ENCODE measurements at places on chromosomes 7 and 10. TPM values are rescaled to one million over a fixed set of nuclear protein-coding genes. Genes with fewer than 3 reads are reported as not detected.

GRCh38 chr10:104328646-104328895 is 9.7 kb downstream of the ITPRIP start:
- peaks cover 23% of the 10 kb centered on the region for H3K36me3 ChIP-seq
- peaks cover 84% of the 10 kb centered on the region for H3K4me1 ChIP-seq
- H3K27me3 ChIP-seq = no peaks in the 10 kb centered on the region
- no peak for DNase-seq

DNA sequence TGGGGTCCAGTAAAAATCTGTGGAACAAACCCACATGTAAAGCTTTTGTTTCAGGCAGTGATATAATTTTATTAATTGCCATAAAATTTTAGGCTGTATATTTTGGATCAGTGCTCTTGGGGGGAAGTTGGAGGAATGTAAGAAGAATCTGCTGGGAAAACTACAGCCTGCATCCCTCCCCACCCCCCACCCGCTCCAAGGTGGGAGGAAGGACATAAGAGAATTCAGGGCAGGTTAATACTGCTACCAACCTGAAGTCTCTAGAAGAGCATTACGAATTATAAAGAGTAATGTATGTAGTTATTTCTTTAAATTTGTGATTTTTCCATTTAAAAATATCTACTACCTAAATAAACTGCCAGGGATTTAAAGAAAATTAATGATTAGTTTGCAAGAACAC is 47.2 kb upstream of the GPR37 start:
- H3K27ac ChIP-seq = no peak overlapping the region
- H3K27me3 ChIP-seq = peaks cover 17% of the 10 kb centered on the region
- DNase-seq = no peak
- H3K36me3 ChIP-seq = no peaks in the 10 kb centered on the region
- no peaks in the 10 kb centered on the region for H3K4me1 ChIP-seq

DNA sequence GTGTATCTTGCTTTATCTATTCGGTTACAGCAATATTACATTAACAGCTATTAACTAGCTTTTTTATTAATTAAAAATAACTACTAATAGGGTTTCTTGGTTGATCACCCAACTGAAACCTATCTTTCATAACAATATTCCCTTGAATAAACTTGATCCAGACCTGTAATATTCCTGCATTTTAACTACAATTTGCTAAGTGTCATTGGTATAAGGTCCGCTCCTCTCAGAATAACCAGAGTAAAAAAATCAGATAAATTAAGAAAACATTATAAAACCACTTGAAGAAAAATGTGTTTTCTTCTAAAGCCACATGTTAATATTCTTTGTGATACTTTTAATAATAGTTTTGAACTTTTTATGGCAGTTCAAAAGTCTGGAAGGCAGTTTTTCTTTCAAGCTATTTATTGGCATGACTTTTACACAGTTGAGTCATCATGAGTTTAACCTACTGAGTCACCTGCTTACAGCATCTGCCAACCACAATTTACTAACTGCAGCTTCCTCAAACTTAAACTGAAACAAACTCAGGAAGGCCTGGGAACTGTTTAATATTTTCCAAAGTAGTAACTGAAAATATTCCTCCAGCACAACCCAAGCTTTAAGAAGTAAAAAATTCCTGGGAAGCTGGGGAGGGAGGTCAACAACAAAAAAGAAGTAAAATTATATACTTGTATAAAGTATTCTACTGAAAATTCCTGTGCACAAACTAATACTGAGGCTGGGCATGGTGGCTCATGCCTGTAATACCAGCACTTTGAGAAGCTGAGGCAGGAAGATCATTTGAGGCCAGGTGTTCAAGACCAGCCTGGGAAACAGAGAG is 103.2 kb downstream of the NRBF2 start:
- H3K36me3 ChIP-seq = peaks cover 18% of the 10 kb centered on the region
- H3K27ac ChIP-seq = peak overlapping the region; percentile 64
- DNase-seq = no peak
- peaks cover 39% of the 10 kb centered on the region for H3K4me1 ChIP-seq
- peak overlapping the region; percentile 56 for H3K4me3 ChIP-seq

DNA sequence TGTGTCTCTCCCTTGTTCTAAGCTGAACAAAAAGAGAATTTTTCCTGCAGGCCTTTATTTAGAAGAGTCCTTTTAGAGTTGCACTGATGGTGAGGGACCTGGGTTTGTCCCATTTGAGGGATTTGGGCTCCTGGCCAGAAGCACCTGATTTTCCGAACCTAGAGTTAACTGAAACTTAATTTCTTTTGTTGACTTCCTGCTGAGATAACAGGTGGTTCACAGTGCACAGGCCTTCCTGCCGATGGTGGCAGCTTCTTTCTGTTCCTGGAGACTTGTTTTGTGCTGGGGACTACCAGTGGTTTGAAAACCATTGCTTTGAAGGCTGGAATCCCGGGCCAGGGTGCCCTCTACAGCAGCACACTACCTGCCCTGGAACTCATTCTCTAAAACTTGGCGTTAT is 99.2 kb downstream of the SUGCT start:
- DNase-seq = no peak
- peak overlapping the region; percentile 64 for H3K27ac ChIP-seq
- H3K36me3 ChIP-seq = no peaks in the 10 kb centered on the region
- H3K27me3 ChIP-seq = no peaks in the 10 kb centered on the region
- H3K4me1 ChIP-seq = peaks cover 15% of the 10 kb centered on the region

GRCh38 chr7:97307521-97308108 is 190.1 kb downstream of the SDHAF3 start:
- no peak overlapping the region for H3K4me3 ChIP-seq
- H3K4me1 ChIP-seq = no peaks in the 10 kb centered on the region
- H3K27ac ChIP-seq = no peak overlapping the region
- no peaks in the 10 kb centered on the region for H3K36me3 ChIP-seq

GNAI1 gene
- 0.17 TPM for total RNA-seq

- no peak overlapping the region for H3K27ac ChIP-seq
- no peaks in the 10 kb centered on the region for H3K27me3 ChIP-seq
- no peaks in the 10 kb centered on the region for H3K36me3 ChIP-seq
- DNase-seq = no peak
- H3K4me1 ChIP-seq = no peaks in the 10 kb centered on the region
Observed at GRCh38 chr10:421170-421569, 268.3 kb downstream of the DIP2C start.

GRCh38 chr7:32560075-32560474 is 64.8 kb downstream of the AVL9 start:
- no peak for DNase-seq
- H3K27me3 ChIP-seq = no peaks in the 10 kb centered on the region
- H3K4me1 ChIP-seq = peaks cover 4% of the 10 kb centered on the region
- H3K36me3 ChIP-seq = peaks cover 12% of the 10 kb centered on the region

- H3K27me3 ChIP-seq = peaks cover 21% of the 10 kb centered on the region
- H3K4me3 ChIP-seq = peak overlapping the region; percentile 75
- H3K4me1 ChIP-seq = peaks cover 13% of the 10 kb centered on the region
- H3K27ac ChIP-seq = no peak overlapping the region
- no peaks in the 10 kb centered on the region for H3K36me3 ChIP-seq
Observed at GRCh38 chr7:29090151-29090805, 56.1 kb downstream of the CPVL start.

- H3K4me1 ChIP-seq = no peaks in the 10 kb centered on the region
- no peak for DNase-seq
- no peak overlapping the region for H3K27ac ChIP-seq
- no peak overlapping the region for H3K4me3 ChIP-seq
- H3K27me3 ChIP-seq = no peaks in the 10 kb centered on the region
Observed at GRCh38 chr10:94125856-94126255, 132.1 kb downstream of the PLCE1 start.

ASZ1 gene
- total RNA-seq = not detected

HYCC1 gene
- total RNA-seq = 49.7 TPM

GRCh38 chr7:142784716-142785115 is 13.9 kb downstream of the PRSS2 start:
- H3K4me3 ChIP-seq = peak overlapping the region; percentile 78
- peaks cover 23% of the 10 kb centered on the region for H3K36me3 ChIP-seq
- H3K4me1 ChIP-seq = peaks cover 8% of the 10 kb centered on the region
- peak overlapping the region; percentile 91 for H3K27ac ChIP-seq

ANXA7 gene
- 88.9 TPM for total RNA-seq

DNA sequence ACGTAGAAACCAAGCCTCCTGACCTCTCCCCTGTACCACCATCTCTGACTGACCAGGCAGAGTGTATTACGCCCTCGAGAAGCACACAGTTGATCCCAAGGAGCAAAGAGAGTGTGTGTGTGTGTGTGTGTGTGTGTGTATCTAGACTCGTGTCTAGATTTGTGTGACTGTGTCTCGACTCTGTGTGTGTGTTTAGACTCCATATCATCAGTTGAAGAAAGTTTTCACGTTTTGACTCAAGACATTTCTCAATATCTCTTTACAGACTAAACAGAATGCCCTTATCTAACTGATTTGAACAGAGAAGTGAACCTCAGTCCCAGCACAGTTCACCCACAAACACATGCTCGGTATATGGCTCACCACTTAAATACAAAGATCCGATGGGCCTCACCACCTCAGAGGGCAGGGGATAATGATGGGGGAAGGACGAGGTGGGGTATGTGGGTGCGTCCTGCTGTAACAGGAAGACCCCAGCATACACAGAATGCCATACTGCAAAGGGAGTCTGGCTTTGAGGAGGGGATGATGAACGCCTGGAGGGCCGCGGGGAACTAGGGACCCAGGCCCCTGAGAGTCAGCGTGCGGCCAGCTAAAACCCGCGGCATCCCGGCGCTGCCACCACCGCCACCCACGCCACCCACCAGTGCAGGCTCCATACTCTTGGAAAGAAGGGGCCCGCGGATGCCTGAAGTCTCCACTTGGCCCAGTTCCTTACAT is 780 bp downstream of the ALDH18A1 start:
- H3K4me3 ChIP-seq = peak overlapping the region; percentile 100
- peaks cover 23% of the 10 kb centered on the region for H3K4me1 ChIP-seq
- no peaks in the 10 kb centered on the region for H3K27me3 ChIP-seq
- H3K36me3 ChIP-seq = peaks cover 34% of the 10 kb centered on the region
- DNase-seq = no peak

LRRC18 gene
- total RNA-seq = 0.25 TPM

DNA sequence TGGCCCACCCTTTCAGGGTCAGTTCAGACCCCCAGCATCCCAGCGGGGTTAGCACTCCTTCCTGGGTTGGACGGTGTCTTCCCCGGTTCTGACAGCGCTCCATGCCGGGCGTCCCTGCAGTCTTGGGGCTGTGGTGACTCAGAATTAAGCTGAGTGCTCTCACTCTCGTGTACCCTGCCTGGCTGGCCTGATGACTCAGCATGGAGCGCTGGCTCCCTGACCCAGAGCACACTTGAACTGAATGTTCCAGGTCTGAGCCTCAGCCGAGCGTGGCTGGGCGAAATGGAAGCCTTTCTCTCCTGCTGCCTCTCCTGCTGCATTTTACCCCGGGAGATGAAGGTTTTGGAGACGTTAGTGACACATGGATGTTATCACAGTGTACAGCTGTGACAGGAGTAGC is 7.1 kb downstream of the BAG3 start:
- H3K4me3 ChIP-seq = no peak overlapping the region
- no peak overlapping the region for H3K27ac ChIP-seq
- no peak for DNase-seq
- peaks cover 29% of the 10 kb centered on the region for H3K4me1 ChIP-seq
- H3K36me3 ChIP-seq = peaks cover 2% of the 10 kb centered on the region

KCNIP2 gene
- total RNA-seq = 3.1 TPM

NKX2-3 gene
- total RNA-seq = not detected

DNA sequence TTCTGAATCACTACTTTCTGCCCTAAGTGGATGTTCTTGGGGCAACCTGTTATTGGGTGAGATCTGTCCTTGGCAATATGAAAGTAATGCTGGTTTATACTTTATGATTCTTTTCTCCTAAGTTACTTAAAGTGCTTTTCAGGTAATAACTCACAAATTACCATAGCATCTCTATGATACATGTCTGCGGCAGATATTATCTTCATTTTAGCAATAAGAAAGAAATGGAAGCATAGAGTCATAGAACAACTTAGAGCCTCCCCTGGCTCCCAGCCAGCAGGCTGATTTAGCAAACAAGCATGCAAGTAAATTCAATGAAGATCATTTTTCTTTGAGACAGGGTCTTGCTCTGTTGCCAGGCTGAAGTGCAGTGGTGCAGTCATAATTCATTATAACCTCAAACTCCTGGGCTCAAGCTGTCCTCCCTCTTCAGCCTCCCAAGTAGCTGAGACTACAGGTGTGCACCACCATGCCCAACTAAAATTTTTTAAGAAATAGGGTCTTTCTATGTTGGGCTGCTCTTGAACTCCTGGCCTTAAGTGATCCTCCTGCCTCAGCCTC is 38.1 kb upstream of the GRM8 start:
- no peak overlapping the region for H3K4me3 ChIP-seq
- no peaks in the 10 kb centered on the region for H3K4me1 ChIP-seq
- no peaks in the 10 kb centered on the region for H3K36me3 ChIP-seq
- H3K27me3 ChIP-seq = peaks cover 20% of the 10 kb centered on the region
- DNase-seq = no peak

- DNase-seq = no peak
- H3K4me3 ChIP-seq = no peak overlapping the region
- H3K4me1 ChIP-seq = peaks cover 2% of the 10 kb centered on the region
- peaks cover 14% of the 10 kb centered on the region for H3K27me3 ChIP-seq
- no peak overlapping the region for H3K27ac ChIP-seq
Observed at GRCh38 chr10:69960988-69961880, 91.4 kb upstream of the MACROH2A2 start.

GRCh38 chr7:42672339-42672999 is 239.4 kb downstream of the C7orf25 start:
- H3K36me3 ChIP-seq = no peaks in the 10 kb centered on the region
- H3K4me3 ChIP-seq = no peak overlapping the region
- DNase-seq = no peak
- no peaks in the 10 kb centered on the region for H3K4me1 ChIP-seq
- no peak overlapping the region for H3K27ac ChIP-seq

GRCh38 chr7:17485368-17485767 is 186.9 kb downstream of the AHR start:
- H3K36me3 ChIP-seq = peaks cover 3% of the 10 kb centered on the region
- no peaks in the 10 kb centered on the region for H3K27me3 ChIP-seq
- no peak overlapping the region for H3K27ac ChIP-seq
- DNase-seq = no peak

DNA sequence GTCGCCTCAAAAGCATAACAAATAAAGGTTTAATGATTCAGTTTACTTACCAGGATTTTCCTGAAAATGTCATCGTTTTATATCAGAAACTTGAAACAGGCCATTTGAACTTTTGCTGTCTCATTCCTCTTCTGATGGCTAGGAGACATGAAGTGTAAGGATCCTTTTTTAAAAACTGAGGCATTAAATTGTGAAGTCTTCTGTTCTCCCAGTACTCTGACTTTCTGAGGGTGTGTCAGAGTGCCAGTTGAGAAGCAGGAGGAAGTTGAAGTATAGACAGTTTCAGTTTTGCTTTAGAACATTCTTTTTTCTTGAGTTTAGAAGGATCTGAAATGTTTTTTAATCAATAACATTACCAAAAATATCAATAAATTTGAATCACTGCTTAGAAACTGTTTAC is at the start of gene SAMD9L:
TSS of gene SAMD9L (minus strand) at position 242 of the 400 bp plus-strand sequence. CDS start 12,414 bp downstream, outside the sequence.
- H3K4me3 ChIP-seq = peak within 1 kb of the TSS; percentile 97
- DNase-seq = no peak
- H3K27me3 ChIP-seq = no peaks in the 10 kb centered on the region
- peaks cover 41% of the 10 kb centered on the region for H3K4me1 ChIP-seq
- H3K27ac ChIP-seq = peak within 1 kb of the TSS; percentile 97

DNA sequence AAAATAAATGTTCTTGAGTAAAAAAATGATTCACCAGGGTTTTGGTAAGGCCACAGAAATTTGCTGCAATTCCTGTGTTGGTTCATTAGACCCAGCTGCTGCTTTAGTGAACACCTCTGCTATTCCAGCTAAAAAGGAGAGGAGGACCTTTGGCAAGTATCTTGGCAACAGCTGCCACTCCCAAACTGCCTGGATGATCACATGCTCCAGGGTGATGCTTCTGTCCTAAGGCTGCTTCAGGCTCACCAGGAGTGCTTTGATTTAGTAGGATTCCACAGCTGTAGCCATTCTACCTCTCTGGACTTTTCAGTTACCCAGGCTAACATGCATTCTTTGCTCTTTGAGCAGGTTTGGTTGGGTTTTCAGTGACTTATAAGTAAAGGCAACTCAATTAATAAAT is 82.6 kb upstream of the NPVF start:
- H3K27me3 ChIP-seq = peaks cover 3% of the 10 kb centered on the region
- H3K27ac ChIP-seq = no peak overlapping the region
- no peak overlapping the region for H3K4me3 ChIP-seq
- no peaks in the 10 kb centered on the region for H3K36me3 ChIP-seq

Data from activated naive CD8-positive, alpha-beta T cell treated with anti-CD3 and anti-CD28 coated beads, Interleukin-2, amount 10 ng/mL, durations not matched to agents 7 days and 5 days (primary cell).